ENCODE measurements at places on chromosomes 1 and 21. TPM values are rescaled to one million over a fixed set of nuclear protein-coding genes. Genes with fewer than 3 reads are reported as not detected.

DNA sequence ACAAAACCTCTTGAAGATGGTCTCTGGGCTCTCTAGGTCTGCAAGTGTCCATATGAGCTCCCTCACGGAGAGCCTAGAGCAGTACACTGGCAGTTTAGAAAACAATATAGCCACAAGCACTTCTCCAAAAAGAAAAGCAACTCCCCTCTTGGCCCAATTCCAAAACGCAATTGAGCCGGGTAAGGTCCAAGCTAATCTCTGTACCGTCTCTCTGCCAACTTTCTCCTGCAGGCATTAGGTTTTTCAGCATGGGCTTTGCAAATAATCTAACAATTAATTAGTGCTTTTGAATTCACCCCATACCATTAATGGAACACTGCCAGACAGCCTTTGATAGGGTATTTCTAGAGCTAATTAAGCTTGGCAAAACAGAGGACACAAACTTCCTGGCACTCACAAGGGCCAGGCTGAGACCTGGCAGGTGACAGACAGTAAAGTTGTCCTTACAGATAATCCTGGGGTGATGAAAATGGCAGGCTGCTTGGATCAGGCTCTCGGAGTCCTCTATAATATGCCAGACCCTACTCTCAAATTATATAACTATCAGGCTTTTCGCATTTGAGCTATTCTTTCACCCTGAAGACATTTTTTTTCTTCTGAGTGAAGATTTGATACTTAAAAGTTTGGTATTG lies 39.8 kb downstream of the TGFBR3 start:
- no peak for DNase-seq

The C8B gene
- not detected for total RNA-seq

The FAM20B gene
- total RNA-seq, result 64.9 TPM

The MED8 gene
- total RNA-seq, result 27.6 TPM

DNA sequence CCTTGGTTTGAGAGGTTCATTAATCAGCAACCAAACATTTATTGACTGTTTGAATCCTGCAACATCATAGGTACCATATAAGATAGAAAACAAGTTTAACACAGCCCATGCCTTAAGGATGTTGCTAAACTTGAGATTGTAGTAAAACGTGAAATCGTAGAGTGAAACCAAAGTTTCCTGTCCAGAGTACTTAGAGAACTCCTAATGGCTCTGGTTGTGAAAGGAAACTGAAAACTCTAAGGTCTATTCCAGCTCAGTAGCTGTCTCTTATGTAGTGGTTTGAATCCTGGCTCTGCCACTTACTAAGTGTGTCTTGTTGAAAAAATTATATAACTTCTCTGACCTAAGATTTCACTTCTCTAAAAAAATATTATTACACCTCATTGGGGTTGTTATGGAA lies 310.9 kb downstream of the NTNG1 start:
- DNase-seq, result no peak

DNA sequence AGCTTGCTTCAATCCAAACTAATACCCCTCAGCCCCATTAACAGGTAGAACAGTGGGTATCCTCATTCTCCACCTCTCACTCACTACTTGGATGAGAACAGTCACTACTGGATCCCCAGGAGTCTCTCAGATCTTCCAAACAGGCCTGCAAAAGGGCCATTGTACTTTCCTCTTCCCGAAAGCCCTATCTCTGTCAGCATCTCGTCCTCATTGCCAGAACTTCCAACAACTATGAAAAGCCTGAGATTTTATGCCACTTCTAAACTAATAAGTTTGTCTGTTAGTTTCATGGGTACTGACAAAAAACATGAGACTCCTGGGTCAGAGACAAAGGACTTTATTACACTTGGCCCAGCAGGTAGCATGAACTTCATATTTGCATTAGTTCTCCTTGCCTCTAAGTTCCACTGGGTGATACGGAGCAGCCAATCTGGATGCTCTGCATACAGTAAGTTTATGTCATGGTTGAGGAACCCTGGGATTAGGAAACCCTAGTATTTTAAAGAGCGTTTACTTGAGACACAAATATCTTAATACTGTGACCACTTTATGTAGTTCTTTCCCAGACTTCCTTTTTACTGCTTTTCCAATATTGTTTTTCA lies 38.1 kb downstream of the VANGL2 start:
- DNase-seq, result peak; percentile 45

The FAM163A gene
- total RNA-seq, result 0.34 TPM

DNA sequence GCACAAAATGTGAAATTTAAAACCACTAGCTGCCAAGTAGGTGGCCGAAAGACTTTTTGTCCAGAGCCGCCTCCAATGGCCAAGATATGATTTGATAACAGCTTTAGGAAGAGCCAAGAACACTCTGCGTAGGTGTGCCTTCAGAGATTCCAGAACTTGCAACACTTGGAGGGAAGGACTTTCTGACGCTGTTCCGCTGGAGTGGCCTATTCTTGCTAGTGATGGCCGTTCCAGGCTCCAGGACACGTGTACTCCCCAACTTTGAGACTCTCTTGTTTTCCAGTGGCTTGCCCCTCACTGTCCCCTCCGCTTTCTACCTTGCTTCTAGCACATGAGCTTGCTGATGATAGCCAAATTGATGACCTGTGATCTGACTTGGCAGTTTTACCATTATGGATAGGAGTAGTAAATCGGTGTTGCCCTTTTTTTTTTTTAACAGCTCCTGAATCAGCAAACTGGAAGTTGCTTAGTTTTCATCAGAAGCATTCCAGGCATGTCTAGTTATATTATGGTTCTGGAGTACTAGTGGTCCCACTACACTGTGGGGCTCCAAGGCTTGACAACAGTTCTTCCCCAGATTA lies 1.0 kb downstream of the PRDX6 start:
- DNase-seq, result no peak

GRCh38 chr1:182163821-182164223 lies 102.3 kb upstream of the ZNF648 start:
- DNase-seq, result no peak

GRCh38 chr1:67566803-67567377 lies 118.1 kb upstream of the GADD45A start:
- DNase-seq, result no peak

- no peak for DNase-seq
These were observed 112.1 kb downstream of the BCAR3 start for GRCh38 chr1:93569489-93569888.

- no peak for DNase-seq
These were observed 629 bp downstream of the CTNNBIP1 start for GRCh38 chr1:9909234-9910046.

GRCh38 chr1:159177272-159177907 lies 6.0 kb downstream of the CADM3 start:
- DNase-seq, result no peak

All from esophagus muscularis mucosa (tissue), 4 donors.